Lower lobe of right lung (tissue), 2 donors: ENCODE measurements at places on chromosomes 1 and 21.

GRCh38 chr1:174535207-174535606 is 87.4 kb downstream of the GPR52 start:
- no peak for DNase-seq

DNA sequence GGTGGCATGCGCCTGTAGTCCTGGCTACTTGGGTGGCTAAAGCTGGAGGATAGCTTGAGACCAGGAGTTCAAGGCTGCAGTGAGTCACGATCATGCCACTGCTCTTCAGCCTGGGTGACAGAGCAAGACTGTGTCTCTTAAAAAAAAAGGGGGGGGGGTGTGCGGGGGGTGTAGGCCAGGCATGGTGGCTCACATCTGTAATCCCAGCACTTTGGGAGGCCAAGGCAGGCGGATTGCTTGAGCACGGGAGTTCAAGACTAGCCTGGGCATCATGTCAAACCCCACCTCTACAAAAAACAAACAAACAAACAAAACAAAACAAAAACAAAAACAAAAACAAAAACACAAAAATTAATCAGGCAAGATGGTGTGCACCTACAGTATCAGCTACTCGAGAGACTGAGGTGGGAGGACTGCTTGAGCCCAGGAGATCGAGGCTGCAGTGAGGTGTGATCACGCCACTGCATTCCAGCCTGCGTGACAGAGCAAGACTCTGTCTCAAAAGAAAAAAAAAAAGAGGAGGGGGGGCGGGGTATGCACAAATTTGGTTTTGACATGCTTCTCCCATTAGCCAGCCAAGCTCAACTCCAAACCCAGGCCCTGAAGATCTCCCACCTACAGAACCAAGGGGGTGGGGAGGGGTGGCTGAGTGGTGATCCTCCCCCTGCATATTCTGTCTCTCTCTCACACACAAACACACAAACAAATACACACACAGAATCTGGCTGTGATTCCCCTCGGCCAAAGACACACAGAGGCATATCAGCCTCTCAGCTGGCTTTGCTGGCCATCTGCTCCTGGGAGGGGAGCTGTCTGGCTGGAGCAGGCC is 3.1 kb downstream of the PTAFR start:
- peak; percentile 22 for DNase-seq

GRCh38 chr1:25435397-25436108 is 4.9 kb downstream of the MACO1 start:
- DNase-seq: no peak

DNA sequence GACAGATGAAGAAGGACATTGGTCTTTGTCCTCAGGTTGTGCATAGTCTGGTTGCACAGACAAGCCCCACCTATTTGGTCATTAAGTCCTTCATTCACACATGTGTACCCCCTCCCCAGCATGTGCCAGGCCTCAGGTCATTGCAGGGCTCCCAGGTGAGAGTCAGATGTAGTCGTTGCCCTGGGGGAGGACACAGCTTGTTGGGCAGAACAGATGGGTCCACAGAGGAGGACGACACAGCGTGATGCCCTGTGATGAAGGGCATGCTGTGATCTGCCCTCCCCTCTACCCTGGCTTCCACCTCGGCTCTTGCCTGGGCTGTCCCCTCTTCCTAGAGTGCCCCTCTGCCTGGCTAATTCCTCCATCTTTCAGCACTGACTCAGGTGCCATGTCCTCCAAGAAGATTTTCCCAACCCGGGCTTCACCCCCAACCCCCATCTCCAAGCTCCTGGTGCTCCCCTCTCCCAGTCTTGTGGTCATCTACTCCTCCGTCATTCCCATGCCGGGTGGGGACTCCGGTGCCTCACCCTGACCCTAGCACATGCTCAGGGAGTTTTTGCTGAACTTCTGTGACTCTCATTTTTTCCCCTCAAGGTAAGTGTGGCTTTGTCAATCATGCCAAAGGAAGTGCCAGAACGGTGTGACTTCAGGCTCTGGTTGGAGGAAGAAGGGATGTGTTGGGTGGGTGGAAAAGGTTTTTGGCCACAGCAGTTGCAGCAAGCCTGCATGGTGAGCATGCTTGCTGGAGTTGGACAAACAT is 220.5 kb downstream of the FOXD2 start:
- DNase-seq: no peak

- DNase-seq: peak; percentile 85
These were observed at the start of gene SNX7 for GRCh38 chr1:98661544-98662355. Gene SNX7, plus strand, starts transcription at chr1:98661721. Its CDS starts 11 bp downstream, at chr1:98661732.

- no peak for DNase-seq
These were observed 34.7 kb upstream of the DNASE2B start for GRCh38 chr1:84363622-84364021.

- no peak for DNase-seq
These were observed 44.1 kb upstream of the BCL10 start for GRCh38 chr1:85320371-85321131.

- no peak for DNase-seq
These were observed 65.7 kb downstream of the DISP1 start for GRCh38 chr1:222880587-222880986.

DNA sequence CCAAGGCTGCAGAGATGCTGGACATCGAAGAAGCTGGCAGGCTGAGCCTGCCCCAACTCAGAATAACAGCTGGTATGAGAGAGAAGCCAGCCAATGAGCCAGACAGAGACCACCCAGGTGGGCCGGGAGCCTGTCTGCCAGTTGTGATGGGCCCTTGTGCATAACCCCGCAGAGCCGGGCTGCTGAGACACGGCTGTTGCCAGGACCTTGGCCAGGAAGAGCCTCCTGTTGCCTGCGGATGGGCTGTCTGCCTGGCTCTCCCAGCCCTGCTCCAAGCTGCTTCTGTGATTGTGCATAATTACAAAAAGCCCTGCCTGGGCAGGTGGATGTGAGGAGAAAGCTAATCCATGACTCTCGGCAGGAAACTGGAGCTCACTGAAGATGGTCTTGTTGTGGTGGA is 126.5 kb downstream of the CAPN8 start:
- no peak for DNase-seq

DNA sequence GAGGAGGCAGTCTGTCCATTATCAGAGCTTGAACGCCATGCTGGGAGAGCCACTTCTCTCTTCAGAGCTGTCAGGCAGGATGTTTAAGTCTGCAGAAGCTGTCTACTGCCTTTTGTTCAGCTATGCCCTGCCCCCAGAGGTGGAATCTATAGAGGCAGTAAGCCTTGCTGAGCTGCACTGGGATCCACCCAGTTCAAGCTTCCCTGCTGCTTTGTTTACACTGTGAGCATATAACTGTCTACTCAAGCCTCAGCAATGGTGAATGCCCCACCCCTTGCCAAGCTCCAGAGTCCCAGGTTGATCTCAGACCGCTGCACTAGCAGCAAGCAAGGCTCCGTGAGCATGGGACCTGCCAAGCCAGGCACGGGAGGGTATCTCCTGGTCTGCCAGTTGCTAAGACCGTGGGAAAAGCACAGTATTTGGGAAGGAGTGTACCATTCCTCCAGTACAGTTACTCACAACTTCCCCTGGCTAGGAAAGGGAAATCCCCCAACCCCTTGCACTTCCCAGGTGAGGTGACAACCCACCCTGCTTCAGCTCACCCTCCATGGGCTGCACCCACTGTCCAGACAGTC is 32.5 kb downstream of the RGS13 start:
- DNase-seq: no peak

GRCh38 chr1:167090314-167090942 is at the start of gene GPA33:
Gene GPA33, minus strand, starts transcription at chr1:167090377. Its CDS starts 90 bp downstream, at chr1:167090287.
- no peak for DNase-seq

DNA sequence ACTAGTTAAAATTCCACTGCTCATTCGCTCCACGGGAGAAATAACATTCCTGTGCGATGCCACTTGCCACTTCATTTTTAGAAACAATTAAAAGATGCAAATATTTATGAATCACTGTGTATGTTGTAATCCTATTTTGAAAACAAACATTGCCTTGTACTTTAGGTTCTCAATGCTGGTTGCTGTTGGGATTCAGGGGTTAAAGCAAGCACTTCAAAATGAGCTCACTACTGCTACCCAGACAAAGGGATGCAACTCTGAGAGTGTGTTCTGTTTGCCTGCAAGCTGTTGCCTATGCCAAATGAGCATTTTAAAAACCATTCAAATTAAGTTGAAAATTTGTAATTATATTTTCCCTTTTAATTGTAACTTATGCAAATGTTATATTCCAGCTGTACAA is 87.5 kb downstream of the RWDD3 start:
- no peak for DNase-seq

- DNase-seq: no peak
These were observed 195.8 kb upstream of the PKN2 start for GRCh38 chr1:88488237-88488636.

GRCh38 chr21:28704746-28705145 is 287.9 kb downstream of the LTN1 start:
- DNase-seq: no peak

- no peak for DNase-seq
These were observed 19.0 kb upstream of the CD2 start for GRCh38 chr1:116735246-116735645.

GRCh38 chr1:111856411-111857185 is 100.9 kb downstream of the DDX20 start:
- DNase-seq: no peak
